ENCODE measurements at places on chromosomes 13 and 19. TPM values are rescaled to one million over a fixed set of nuclear protein-coding genes. Genes with fewer than 3 reads are reported as not detected.

The ADAMTSL5 gene
- total RNA-seq: 5.3 TPM

The DENND1C gene
- total RNA-seq: 11.8 TPM

The SIPA1L3 gene
- 59.0 TPM for total RNA-seq

The MIA gene
- not detected for total RNA-seq

The KLF1 gene
- not detected for total RNA-seq

The IFI30 gene
- total RNA-seq: 986 TPM

The F7 gene
- not detected for total RNA-seq

The KLHL1 gene
- not detected for total RNA-seq

The UNC13A gene
- total RNA-seq: 0.37 TPM

The UTP14C gene
- 16.9 TPM for total RNA-seq

The KIR2DL1 gene
- total RNA-seq: 0.47 TPM

Measured in left lung (tissue), 14 donors.